Stimulated activated CD4-positive, alpha-beta T cell treated with anti-CD3 and anti-CD28 coated beads, Interleukin-1b, Interleukin-23, amount 100 ng/mL, for 1 hour (primary cell): ENCODE measurements at places on chromosomes 3 and 15.

- DNase-seq: no peak
Observed at GRCh38 chr3:127072971-127073783, 90.3 kb downstream of the PLXNA1 start.

DNA sequence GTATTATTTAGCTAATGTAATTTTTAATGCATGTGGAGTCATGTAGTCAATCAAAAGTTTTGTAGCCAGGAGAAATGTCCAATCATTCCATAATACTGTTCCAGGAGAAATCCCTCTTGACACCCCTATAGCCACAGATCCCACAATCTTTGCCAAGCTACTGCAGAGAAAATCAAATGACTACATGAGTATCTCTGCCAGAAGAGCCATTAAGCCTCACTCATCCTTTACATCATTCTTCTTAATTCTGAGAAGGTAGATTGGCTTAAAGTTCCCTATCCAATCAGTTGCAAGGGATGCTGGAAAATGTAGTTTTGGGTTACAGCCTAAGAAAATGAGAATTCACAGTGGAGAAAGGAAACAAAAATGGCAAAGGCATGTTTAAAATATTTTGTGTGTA, 502.1 kb downstream of the ZBBX start:
- no peak for DNase-seq

GRCh38 chr3:43390255-43390588, 103.9 kb downstream of the SNRK start:
- DNase-seq: no peak

DNA sequence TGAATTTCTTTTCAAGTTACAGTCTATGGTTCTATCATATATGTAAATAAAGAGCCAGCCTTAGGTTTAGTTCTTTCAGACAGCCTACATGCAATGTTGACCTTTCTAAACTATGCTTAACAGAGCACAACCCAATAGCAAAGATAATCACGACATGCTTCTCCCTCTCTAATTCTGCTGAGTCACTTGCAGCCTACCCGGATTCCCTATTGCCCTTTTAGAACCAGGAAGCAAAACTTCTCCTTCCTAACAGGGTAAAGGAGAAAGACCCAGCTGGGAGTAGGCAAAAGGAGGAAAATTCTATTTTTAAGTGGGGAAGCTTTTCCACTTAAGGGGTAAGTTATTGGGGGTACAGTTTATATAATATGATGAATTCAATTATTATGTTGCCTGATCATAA, 79.3 kb downstream of the SLC7A14 start:
- no peak for DNase-seq

GRCh38 chr3:23002836-23003732, 200.0 kb upstream of the UBE2E2 start:
- DNase-seq: no peak

GRCh38 chr3:97430601-97431000, 334.0 kb upstream of the ARL6 start:
- no peak for DNase-seq

DNA sequence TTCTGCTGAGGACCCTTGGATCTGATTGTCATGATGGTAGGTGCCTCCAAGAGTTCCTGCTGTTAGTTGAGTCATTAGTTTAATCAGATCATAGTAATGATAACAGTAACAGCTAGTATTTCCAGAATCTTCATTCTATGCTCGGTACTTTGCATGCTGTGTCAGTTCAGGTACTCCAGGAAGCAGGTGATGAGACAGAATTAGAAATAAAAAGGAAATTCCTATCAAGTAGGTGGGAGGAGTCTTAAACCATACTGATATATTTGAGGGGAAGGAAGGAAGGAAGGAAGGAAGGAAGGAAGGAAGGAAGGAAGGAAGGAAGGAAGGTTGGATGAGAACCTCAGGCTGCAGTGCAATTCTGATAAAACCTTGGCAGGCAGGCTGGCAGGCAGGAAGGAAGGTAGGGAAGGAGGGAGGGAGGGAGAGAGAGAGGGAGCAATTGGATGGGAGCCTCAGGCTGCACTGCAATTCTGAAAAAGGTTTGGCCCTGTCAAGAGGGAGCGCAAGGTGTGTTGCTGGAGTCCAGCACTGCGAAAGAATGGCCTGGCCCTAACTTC, 148.8 kb upstream of the NUDT16 start:
- DNase-seq: no peak

DNA sequence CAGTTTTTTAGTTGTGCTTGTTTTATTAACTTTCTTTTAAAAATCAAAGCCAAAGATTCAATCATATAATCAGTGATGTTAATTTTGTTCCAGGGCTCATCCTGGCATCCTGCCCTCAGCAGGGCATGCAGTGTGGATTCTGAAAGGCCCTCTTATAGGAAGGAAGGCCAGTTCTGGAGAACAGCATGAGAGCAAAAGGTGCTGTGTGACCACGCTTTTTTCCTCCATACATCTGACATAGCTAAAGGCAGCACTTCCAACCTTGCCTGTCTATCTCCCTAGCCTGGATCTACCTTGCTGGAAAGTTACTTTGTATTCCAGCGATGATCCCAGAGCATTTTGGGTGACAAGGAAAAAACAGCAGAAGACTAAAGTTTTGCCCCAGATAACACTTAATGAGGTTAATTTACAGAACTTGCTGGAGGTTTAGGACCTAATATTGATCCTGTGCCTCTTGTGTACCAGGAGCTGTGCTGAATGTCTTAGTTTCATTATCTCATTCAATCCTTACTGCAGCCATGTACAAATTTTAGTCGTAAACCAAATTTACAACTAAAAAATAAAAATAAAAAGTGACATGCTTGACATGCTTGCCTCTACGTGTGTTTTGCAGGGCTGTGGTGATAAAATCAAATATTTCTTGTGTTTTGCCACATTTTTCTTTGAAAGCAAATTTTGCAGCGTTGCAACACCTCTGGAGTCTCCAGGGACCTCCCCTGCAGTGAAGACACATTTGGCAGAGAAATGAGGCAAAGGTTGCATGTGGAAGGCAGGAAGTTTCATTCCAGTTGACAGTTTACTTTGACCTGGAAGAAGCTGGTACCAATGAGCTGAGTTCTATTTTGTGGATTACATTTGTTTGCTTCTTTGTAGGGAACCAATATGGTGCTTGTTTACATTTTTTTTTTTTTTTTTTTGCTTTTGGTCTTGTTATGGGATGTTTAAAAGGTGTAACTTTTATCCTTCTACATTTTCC, 13.2 kb downstream of the IL1RAP start:
- no peak for DNase-seq

DNA sequence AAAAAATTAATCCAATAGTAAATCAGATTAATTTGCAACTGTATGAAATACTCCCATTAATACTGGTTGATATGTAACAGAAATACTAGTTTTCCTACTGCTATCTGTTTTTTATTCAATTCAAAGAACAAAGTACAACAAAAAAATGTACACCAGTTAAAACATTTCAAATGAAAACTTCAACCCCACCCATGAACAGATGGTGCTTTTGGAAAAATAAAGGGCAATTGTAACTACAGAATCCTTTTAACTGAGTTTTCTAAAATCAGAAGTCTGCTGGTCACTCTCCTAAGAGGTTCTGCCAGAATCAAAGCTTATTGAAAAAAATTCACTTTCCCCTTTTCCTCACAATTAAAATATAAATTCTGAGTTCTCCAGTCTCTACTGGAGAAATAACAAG, 34.3 kb downstream of the DENND6A start:
- no peak for DNase-seq

DNA sequence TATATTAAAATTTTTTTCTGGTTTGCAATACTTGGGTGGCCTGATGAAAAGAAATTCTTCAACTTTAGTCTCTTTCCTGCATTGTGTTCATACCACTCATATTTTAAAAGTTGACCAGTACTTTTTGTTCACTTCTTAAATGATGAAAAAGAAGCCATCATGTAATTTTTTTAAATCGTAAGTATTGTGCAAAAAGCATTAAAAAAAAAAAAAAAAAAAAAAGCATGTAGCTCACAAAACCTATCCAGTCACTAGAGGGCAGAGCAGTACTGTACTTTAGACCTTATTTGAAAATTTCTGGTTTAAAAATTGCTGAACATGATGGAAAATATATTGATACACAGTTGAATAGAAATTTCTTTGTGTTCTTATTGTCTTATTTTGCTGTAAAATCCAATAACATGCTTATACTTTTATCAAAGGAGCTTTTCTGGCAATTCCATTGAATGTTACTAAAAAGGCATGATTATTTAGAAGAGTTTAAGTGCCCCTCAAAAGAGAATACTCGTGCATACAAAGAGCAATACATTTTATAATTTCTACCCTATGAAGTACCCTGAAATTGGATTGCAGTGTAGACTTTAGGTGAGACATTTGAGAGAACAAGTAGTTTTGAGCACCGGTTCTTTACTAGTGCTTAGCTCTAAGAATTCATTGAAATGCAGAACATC, 137.7 kb downstream of the BBX start:
- DNase-seq: no peak

DNA sequence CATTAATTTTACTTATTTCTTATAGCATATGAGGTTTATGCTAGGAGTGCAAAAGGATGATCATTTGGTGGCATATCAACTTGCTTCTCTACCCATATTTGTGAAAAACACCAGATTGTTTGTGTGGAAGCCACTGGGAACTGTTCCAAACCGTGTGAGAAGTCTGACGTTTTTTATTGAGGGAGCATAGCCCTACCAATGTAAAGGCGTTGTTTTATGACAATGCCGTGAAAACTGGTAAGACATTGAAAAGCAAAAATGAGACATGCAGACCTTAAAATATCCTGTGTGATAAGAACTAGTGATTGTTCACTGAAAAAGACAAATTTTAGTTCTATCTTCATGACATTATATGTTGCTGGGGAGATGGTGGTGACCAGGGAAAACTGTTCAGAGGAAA, 87.8 kb downstream of the CHL1 start:
- DNase-seq: no peak

DNA sequence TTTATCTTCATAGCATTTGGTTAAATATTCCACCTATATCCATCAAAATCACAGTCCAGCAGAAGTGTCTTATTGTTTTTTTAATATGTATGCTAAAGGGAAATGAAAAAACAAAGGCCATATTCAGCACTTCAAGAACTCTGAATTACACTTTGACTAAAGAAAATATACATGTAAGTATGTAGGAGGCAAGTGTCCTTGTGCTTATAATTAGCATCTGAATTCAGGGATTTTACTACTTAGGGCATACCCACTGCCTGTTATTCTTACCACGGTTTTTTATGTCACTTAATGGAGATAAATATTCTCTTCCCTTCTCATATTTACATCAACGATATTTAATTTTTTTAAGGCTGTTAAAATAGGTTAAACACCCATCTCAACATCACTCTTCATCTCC, 117.3 kb downstream of the TBC1D5 start:
- no peak for DNase-seq

GRCh38 chr3:37652851-37653250, 208.8 kb upstream of the CTDSPL start:
- DNase-seq: no peak

GRCh38 chr15:70071799-70072198, 25.9 kb downstream of the TLE3 start:
- no peak for DNase-seq

GRCh38 chr3:9008550-9009255, 45.4 kb upstream of the RAD18 start:
- DNase-seq: no peak

GRCh38 chr15:78927077-78927790, 17.6 kb downstream of the CTSH start:
- DNase-seq: no peak

- DNase-seq: no peak
Observed at GRCh38 chr15:42102646-42103235, 8.4 kb upstream of the PLA2G4D start.

GRCh38 chr3:170256597-170256996, 34.4 kb downstream of the PRKCI start:
- DNase-seq: no peak

DNA sequence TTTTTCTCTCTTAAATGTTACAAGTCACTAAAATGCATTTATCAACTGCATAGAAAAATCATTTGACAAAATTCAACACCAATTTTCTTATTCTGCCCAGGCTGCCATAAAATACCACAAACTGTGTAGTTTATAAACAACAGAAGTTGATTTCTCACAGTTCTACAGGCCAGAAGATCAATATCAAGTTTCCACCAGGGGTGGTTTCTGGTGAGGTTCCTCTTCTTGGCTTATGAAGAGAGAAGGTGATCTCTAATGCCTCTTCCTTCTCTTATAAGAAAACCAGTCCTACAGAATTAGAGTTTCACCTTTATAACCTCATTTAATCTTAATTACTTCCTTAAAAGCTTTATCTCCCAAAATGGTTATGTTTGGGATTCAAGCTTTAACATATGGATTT, 10.9 kb upstream of the CD200R1L start:
- DNase-seq: no peak

DNA sequence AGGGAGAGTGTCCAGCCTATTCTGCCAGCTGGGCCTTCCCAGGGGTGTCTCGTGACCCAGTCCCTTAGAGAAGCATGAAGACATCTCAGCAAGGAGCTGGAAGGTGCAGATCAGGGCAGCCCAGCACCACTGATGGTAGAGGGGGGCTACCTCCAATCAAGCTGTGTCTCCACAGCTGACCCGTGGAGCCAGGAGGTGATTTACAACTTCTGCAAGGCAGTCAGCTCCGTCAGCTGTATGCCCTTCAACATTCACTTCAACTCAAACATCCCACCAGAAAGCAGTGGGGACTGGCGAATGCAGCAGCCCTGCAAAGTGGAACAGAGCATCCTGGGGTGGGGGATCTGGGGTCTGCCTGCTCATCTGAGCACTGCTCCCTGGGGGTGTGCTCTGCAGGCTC, 32.6 kb upstream of the FRG2C start:
- DNase-seq: no peak

- DNase-seq: no peak
Observed at GRCh38 chr15:91946581-91947292, 93.2 kb downstream of the SLCO3A1 start.

- no peak for DNase-seq
Observed at GRCh38 chr3:46845397-46845859, 17.8 kb downstream of the MYL3 start.

DNA sequence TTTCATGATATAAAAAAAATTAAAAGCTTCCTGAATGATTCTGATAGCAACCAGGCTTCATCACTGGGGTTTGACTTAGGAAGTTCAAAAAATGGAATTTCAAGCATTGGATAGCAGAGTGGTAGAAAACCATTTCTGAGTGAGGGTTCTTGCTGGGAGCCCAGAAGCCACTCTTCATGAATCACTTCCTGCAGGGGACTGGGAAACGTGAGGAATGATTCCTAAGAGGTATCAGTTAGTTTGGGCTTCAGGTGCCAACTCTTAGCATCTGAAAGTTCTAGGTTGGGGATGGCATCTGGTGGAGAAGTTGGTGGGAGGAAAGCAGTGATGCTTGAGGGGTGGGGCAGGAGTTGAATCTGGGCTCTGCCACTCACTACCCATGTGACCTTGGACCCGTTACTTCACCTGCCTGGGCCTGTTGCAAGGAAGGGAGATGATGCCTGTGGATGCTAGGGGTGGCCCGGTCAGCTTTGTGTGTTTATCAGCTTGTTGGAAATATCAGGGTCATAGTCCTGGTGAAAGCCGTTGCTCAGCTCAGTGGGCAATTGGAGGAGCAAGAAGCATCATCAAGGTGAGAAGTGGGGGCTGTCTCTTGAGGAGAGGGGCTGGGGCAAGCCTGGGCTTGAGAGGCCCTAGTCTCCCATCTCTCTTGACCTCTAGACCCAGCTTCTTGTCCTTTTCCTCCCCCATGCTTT, 37.0 kb upstream of the TNFAIP8L3 start:
- DNase-seq: no peak

- DNase-seq: no peak
Observed at GRCh38 chr3:71070497-71071463, 512.7 kb downstream of the FOXP1 start.
